Trophoblast cell (in vitro differentiated cells and primary cell): ENCODE measurements at places on chromosomes 1 and 21.

DNA sequence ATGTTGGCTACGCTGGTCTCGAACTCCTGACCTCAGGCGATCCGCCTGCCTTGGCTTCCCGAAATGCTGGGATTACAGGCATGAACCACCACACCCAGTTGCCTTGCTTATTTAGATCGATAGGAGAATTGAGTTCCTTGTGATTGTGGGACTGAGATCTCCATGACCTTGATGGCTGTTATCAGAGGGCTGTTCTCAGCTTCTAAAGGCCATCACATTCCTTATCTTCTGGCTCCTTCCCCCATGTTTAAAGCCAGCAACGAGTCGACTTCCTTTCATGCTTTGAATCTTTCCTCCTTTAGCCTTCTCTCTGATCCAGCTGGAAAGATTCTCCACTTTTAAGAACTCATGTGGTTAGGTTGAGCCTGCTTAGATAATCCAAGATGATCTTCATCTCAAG is 38.0 kb downstream of the CTH start:
- no peaks in the 10 kb centered on the region for H3K36me3 ChIP-seq
- no peak overlapping the region for H3K27ac ChIP-seq
- H3K4me3 ChIP-seq: no peak overlapping the region
- no peaks in the 10 kb centered on the region for H3K27me3 ChIP-seq
- H3K4me1 ChIP-seq: no peaks in the 10 kb centered on the region

GRCh38 chr1:94246692-94247137 is 9.3 kb upstream of the ARHGAP29 start:
- peak overlapping the region; percentile 94 for H3K4me3 ChIP-seq
- no peak for DNase-seq
- no peaks in the 10 kb centered on the region for H3K36me3 ChIP-seq
- H3K27ac ChIP-seq: peak overlapping the region; percentile 78

- no peak overlapping the region for H3K4me3 ChIP-seq
- H3K27me3 ChIP-seq: no peaks in the 10 kb centered on the region
- peaks cover 22% of the 10 kb centered on the region for H3K4me1 ChIP-seq
- peak; percentile 30 for DNase-seq
These were observed 2.2 kb downstream of the IKBKE start for GRCh38 chr1:206472454-206472853.

- peak within 1 kb of the TSS; percentile 31 for H3K27ac ChIP-seq
- DNase-seq: peak; percentile 80
- peaks cover 6% of the 10 kb centered on the region for H3K4me1 ChIP-seq
These were observed at the start of gene B4GALT3 for GRCh38 chr1:161177112-161177935. B4GALT3 (minus strand) TSS chr1:161177507; CDS start chr1:161176060, 1,447 bp downstream.

DNA sequence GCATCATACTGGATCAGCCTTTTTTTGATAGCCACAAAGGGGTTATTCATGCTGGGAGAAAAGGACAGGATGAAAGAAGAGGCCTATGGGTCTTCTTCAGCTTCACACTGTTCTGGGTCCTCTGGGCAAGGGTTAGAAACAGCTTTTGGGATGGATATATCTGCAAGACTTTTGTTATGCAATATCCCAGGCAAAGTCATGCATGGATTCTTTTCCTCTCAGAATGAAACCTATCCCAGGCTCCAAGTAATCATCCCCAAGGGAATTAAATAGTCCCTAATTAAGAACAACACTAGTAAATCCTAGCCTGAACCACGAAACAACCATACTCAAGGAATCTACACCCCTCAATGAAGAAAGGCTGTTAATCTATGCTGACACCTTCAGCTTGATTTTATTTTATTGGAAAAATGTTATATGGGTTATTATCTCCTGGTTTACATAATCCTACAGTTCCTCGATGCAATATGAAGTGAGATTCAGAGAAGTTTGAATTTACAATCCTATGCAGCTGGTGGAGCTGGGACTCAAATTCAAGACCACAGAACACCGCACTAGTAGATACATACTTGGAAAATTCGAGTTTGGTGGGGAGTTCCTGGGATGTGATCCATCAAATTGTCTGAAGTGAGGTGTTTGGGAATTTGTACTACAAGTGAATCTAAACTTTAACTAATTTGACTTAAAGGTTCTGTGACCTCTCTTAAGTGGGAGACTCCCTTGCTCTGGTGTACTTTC is 338.6 kb downstream of the TBX15 start:
- no peak for DNase-seq
- no peaks in the 10 kb centered on the region for H3K36me3 ChIP-seq
- H3K4me3 ChIP-seq: no peak overlapping the region
- H3K27me3 ChIP-seq: no peaks in the 10 kb centered on the region
- H3K27ac ChIP-seq: no peak overlapping the region

DNA sequence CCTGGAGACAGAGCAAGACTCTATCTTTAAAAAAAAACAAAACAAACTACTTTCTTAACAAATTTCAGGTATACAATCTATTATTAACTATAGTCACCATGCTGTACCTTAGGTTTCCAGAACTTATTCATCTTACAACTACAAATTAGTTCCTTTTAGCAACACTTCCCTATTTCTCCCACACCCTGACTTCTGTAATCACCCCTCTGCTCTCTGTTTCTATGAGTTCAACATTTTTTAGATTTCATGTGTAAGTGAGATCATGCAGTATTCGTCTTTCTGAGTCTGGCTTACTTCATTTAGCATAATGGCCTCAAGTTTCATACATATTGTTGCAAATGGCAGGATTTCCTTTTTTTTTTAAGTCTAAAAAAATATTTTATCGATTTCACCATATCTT is 77.9 kb upstream of the LPGAT1 start:
- no peaks in the 10 kb centered on the region for H3K4me1 ChIP-seq
- H3K27ac ChIP-seq: no peak overlapping the region
- no peaks in the 10 kb centered on the region for H3K36me3 ChIP-seq
- no peaks in the 10 kb centered on the region for H3K27me3 ChIP-seq
- peak; percentile 7 for DNase-seq

GRCh38 chr1:89149229-89149628 is 23.3 kb upstream of the GBP2 start:
- no peaks in the 10 kb centered on the region for H3K4me1 ChIP-seq
- H3K36me3 ChIP-seq: no peaks in the 10 kb centered on the region
- no peak overlapping the region for H3K4me3 ChIP-seq
- H3K27me3 ChIP-seq: no peaks in the 10 kb centered on the region

DNA sequence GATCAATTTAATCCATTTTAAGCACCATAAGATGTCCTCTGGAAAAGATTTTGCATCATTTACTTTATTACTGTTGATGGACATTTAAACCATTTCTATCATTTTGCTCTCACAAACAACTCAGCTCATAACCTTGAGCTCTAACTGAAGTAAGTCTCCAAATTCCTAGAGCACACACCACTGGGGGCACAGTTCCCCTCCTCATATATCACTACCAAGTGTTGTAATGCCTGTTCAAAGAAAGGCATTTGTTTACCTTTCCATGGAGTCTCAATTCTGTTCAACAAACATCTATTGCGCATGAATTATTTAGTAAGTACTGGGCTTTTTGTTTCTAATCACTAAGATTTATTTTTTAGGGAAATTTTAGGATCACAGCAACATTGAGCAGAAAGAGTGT is 8.9 kb upstream of the OMA1 start:
- no peak overlapping the region for H3K4me3 ChIP-seq
- DNase-seq: no peak
- no peaks in the 10 kb centered on the region for H3K27me3 ChIP-seq
- no peaks in the 10 kb centered on the region for H3K4me1 ChIP-seq
- H3K36me3 ChIP-seq: no peaks in the 10 kb centered on the region

DNA sequence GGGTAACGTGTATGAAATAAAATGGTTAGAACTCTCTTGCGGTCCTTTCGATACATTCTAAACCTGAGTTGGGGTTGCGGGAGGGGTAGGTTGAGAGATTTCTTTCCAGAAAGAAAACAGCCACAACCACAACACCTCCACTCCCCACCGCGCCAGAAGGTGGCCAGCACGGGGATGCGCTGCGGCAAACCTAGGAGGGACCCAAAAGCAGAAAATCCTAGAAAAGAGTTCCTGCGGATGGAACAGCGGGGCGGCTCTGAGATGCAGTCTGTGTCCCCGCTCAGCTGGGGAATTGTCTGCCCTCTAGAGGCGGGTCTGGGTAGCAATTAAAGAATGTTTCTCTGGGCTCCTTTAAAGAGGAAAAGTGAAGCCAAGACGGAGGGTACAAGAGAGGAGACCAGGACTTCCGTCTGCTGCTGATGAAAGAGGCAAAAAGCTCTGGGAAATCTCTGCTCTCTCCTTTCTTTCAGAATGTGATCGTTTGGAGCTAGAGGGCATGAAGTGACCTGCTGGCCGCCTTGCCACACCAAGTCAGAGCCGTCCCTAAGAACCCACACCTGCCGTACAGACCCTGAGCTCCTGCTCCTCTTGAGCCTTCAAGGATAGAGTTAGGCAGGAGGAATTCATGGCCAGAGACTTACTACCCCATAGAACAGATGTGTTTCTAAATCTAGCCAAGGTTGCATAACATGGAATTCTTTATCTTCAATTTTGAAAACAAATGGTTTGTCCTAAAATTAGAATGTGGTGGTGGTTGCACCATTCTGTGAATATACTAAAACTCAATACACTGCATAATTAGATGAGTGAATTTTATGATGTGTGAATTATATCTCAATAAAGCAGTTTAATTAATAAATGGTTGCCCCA is 46.5 kb upstream of the COA6 start:
- H3K27ac ChIP-seq: no peak overlapping the region
- H3K4me3 ChIP-seq: no peak overlapping the region
- peak; percentile 55 for DNase-seq

- no peak overlapping the region for H3K27ac ChIP-seq
- no peak for DNase-seq
- no peaks in the 10 kb centered on the region for H3K36me3 ChIP-seq
- no peak overlapping the region for H3K4me3 ChIP-seq
These were observed 128.0 kb upstream of the ADGRL2 start for GRCh38 chr1:81672766-81673165.

DNA sequence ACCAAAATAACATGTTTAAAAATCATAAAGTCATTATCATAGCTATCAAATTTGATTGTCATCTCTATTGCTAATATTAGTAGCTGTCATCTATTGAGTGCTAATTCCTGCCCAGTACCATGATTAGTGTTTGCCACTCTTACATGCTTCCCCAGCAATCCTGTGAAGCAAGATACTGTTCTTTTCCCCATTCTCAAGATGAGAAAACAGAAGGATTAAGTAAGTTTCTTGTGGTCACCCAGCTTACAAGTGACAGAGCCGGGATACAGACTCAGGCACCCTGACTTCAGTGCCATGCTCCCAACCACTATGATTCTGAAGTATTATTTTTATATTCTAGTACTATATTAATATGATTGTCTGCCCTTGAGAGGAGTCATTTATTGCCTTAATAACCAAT is 36.5 kb downstream of the LRRC8C start:
- DNase-seq: peak; percentile 67
- no peaks in the 10 kb centered on the region for H3K36me3 ChIP-seq
- no peaks in the 10 kb centered on the region for H3K4me1 ChIP-seq
- no peaks in the 10 kb centered on the region for H3K27me3 ChIP-seq
- no peak overlapping the region for H3K27ac ChIP-seq
- no peak overlapping the region for H3K4me3 ChIP-seq

- H3K4me3 ChIP-seq: no peak overlapping the region
- no peaks in the 10 kb centered on the region for H3K4me1 ChIP-seq
- H3K27me3 ChIP-seq: no peaks in the 10 kb centered on the region
- H3K27ac ChIP-seq: no peak overlapping the region
- H3K36me3 ChIP-seq: peaks cover 39% of the 10 kb centered on the region
These were observed 64.0 kb upstream of the DIP2A start for GRCh38 chr21:46394595-46395104.

GRCh38 chr1:107972391-107973180 is 7.6 kb upstream of the VAV3 start:
- no peaks in the 10 kb centered on the region for H3K36me3 ChIP-seq
- H3K4me3 ChIP-seq: no peak overlapping the region
- no peak overlapping the region for H3K27ac ChIP-seq
- H3K27me3 ChIP-seq: no peaks in the 10 kb centered on the region

GRCh38 chr1:37666241-37666867 is 26.0 kb upstream of the CDCA8 start:
- no peaks in the 10 kb centered on the region for H3K27me3 ChIP-seq
- DNase-seq: no peak
- no peak overlapping the region for H3K4me3 ChIP-seq
- H3K27ac ChIP-seq: no peak overlapping the region
- peaks cover 4% of the 10 kb centered on the region for H3K4me1 ChIP-seq
- H3K36me3 ChIP-seq: no peaks in the 10 kb centered on the region

- peak; percentile 28 for DNase-seq
- no peak overlapping the region for H3K27ac ChIP-seq
- no peaks in the 10 kb centered on the region for H3K4me1 ChIP-seq
- H3K4me3 ChIP-seq: no peak overlapping the region
- H3K27me3 ChIP-seq: no peaks in the 10 kb centered on the region
- H3K36me3 ChIP-seq: no peaks in the 10 kb centered on the region
These were observed 13.1 kb downstream of the ACTA1 start for GRCh38 chr1:229420765-229421164.

DNA sequence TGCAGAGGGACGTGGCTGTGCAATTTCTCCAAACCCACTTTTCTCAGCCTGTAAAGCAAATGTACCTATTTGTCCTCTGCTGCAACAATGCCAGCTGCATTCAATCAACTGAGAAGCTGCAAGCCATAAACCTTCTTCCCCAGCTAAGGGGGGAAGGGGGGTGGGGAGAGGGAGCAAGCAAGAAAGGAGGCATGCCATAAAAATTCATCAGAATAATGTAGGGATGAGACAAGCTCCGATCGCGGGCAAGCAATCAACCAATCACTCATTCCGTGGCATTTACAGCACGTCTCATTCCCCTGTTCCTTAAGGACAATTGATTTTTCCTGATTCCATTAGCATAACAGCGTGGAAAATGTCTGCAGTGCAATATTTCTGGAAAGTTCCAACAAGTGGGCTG is 144.8 kb downstream of the DMRTA2 start:
- no peak overlapping the region for H3K27ac ChIP-seq
- DNase-seq: no peak
- H3K27me3 ChIP-seq: no peaks in the 10 kb centered on the region
- peaks cover 3% of the 10 kb centered on the region for H3K4me1 ChIP-seq
- no peaks in the 10 kb centered on the region for H3K36me3 ChIP-seq

DNA sequence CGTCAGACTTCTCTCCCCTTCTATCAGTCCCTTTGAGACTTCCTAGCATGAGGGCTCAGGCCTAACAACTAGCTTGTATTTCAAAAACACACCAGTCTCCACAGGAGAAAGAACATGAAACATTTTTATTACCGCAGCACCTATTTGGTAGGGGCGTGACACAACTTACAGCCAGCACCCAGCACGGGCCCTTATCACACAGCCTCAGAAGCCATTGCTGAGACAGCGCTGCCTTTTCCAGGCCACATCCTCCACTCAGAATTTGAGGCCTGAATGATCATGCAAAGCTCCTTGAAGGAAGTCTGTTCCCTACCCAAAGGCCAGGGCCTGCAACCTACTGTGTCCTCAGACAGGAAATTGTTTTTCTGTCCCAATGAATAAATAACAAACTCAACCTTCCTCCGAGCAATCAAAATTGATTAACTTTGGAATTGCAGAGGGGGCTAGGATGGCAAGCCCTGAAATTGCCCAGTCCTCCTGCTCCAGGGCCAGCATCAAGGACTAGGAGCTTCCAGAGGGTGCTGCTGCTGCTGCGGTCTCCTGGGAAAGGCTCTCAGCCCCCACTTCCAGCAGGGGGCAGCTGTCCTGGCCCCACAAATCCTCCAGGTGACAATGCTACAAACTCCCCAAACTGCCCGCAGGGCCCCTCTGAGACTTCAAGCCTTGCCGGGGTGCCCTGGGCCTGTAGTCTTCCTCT is 94.3 kb upstream of the GALNT2 start:
- no peak overlapping the region for H3K27ac ChIP-seq
- no peaks in the 10 kb centered on the region for H3K36me3 ChIP-seq
- no peak overlapping the region for H3K4me3 ChIP-seq
- no peaks in the 10 kb centered on the region for H3K4me1 ChIP-seq
- DNase-seq: no peak

- peaks cover 2% of the 10 kb centered on the region for H3K36me3 ChIP-seq
- DNase-seq: no peak
- no peak overlapping the region for H3K27ac ChIP-seq
- no peaks in the 10 kb centered on the region for H3K4me1 ChIP-seq
These were observed 47.1 kb downstream of the DYRK1A start for GRCh38 chr21:37413553-37414291.

GRCh38 chr1:3349161-3349967 is 105.1 kb upstream of the ARHGEF16 start:
- H3K4me1 ChIP-seq: no peaks in the 10 kb centered on the region
- DNase-seq: no peak
